ENCODE measurements at places on chromosomes 7 and 10. TPM values are rescaled to one million over a fixed set of nuclear protein-coding genes. Genes with fewer than 3 reads are reported as not detected.

DNA sequence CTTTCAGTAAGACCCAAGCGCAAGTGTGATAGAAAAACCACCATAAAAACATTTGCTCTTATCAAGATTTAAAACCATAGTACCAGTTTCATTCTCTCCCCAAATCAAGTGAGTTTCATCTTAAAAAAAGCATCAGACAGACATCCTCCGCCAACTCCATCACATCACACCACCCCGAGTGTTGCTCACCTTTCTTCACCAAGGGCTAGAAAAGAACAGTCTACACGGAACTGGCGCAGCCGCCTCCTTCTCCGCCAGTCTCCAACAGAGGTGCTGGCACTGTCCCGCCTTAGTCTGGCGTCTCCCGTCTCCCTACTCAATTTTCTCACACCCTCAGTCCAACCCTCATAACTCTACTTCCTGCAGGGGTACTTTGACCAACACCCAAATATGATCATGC lies 46.9 kb upstream of the WIPI2 start:
- DNase-seq = no peak

FKBP9 gene
- 137 TPM for total RNA-seq

ZNF488 gene
- 0.16 TPM for total RNA-seq

FAM25A gene
- not detected for total RNA-seq

- DNase-seq = no peak
Observed at GRCh38 chr10:101481256-101481655, 106.8 kb downstream of the POLL start.

All from cardiac septum (tissue), 1 donor.